ENCODE measurements at places on chromosomes 3 and 15.

DNA sequence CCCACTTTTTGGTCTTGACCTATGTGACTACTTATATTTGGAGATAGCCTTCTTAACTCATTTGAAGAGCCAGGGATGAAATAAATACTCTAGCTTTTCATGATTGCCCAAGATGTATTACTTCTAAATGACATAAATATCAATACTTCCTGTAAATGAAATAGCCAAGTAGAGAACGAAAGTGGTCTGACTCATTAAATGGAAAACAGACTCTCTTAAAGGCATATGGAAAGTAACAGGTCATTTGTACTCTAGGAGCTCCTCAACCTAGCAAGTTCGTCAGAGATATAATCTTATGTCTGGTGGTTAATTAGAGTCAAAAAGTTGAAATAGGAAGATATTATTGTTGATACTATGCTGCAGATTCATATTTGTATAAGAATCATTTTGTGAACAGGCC, 1105.4 kb downstream of the TUSC7 start:
- DNase-seq, result no peak

DNA sequence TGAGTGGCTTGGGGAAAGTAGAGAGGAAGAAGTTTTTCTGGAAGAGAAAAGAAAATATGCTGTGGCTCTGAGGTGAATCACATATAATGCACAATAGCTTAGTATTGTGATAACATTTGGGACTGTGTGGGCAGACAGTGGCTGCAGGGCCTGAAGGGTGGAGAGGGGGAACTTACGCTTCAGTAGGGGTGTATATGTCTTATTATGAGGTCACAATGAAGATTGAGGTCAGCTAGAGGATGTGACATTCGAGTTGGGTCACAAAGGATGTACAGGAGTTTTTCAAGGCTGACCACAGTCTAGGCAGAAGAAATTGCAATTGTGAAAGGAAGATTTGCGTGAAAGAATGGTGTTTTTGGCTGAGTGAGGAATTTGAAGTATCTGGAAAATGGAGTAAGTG, 414.8 kb downstream of the LPP start:
- no peak for DNase-seq

DNA sequence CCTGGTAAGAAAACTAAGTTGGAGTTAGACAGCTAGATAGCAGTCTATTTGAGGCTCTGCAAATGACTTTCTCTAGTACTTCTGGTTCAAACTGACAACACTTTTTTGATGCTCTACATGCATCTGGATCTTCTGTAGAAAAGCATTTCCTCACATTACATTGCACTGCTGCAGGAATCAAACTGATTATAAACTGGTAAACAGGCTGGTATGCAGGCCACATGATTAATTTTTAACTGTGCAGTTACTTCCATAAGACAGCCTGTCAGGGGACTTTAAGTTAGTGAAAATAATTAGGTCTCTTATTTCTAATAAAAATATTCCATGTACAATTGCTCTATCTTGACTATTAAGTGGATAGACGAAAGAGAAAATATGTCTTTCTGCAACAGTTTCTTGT, 550.0 kb upstream of the ALCAM start:
- DNase-seq, result no peak

DNA sequence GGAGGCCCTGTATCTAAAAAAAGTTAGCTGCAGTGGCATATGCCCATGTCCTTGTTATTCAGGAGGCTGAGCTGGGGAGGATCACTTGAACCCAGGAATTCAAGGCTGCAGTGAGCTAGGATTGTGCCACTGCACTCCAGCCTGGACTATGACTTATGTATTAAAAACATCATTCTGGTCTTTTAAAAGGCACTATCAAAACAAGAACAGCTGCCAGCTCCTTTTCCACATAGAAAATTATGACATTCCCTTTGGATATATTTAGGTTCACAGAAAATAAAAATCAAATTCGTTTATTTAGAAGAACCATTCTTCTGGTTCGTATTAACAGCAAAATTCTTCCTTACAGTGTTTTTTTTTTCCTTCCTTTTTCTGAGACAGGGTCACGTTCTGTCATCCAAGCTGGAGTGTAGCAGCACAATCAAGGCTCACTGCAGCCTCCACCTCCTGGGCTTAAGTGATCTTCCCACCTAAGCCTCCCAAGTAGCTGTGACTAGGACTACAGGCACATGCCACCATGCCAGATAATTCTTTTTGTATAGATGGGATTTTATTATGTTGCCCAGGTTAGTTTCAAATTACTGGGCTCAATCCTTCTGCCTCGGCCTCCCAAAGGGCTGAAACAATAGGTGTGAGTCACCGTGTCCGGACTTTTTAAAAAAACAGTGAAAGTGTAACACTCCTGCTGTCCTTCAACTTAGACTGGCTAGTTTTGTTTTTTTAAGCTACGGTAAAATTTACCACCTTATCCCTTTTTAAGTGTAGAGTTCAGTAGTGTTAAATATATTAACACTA, 13.9 kb downstream of the ICE2 start:
- DNase-seq, result peak; percentile 36

DNA sequence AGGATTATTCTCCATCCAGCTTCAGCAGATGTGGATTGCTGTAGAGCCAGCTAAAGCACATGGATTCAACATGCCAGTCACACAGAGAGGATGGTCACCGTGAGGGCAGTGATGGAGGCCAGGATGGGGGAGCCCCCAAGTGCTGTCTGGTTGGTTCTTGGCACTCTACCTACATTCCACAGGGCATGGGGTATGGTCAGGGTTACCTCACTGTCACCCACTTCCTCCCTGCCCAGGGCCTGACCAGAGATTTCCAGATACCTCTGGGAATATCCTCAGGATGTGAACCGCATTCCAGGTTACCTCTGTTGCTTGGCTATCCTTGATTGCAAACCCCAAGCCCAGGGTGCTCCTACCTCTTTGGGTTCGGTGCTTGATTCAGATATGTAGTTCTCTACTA, 147.3 kb upstream of the TRIM42 start:
- DNase-seq, result peak; percentile 38

DNA sequence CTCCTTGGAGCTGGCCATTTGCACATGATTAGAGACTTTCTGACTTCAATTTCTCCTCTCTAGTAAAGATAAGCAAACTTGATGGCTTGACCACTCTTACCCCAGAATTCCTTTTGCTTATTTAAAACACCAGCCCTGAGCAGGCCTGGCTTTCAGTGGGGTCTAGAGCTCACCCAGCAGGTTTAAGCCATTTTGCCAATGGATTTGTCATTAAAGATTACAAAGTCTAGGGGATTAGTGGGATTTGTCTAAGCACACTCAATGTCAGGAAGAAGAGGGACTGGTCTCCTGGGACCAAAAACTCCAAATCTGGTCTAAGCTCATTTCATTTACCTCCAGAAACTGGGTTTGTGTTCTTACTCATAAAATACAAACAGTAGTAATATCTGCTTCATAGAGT, 57.3 kb upstream of the SNTN start:
- DNase-seq, result no peak

DNA sequence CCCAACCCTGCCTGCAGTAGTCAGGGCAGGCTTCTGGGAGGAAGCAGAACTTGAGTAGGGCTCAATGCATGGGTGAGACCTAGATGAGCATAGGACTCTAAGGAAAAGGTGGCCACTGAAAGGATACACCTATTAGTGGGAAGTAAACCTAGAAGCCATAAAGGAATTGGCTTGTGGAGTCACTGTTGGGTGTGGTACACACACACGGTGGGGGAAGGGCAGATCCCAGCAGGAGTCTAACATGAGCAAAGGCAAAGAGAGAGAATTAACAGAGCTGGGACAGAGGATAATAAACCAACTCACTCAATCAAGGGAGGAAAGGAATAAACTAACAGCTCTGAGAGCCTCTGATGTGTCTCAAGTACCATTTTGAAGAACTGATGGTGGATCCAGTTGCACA, 23.1 kb downstream of the DAPK2 start:
- DNase-seq, result no peak

DNA sequence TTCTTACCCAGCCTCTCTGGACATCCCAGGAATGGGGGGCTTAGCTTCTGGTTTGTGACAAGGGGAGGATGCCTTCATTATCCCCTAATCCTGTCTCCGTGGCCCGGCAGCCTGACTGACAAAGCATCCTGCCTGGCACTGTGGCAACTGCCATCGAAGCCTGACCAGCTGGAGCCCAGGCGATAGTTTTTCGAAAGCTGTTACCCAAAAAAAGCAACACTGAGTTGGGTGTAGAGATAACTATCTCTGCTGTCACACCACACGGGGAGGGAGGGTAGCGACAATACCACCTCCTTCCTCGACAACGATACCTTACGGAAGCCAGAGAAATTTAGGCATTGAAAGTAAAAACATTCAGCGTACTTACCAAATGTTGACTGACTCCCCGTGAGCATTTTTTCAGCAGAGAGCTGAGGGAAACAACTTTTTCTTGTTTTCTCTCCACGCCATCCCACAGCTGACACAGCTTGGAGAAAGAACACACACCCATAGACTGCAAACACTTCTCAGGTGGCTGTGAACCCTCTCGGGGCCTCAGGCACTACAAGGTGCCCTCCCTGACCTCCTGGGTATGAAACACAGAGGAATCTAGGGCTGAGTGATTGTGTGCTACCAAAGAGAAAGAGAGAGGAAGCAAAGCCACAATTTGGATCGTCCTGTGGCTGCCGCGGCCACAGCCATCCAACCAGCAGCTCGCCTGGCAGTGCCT, 361.9 kb upstream of the ICE2 start:
- no peak for DNase-seq

DNA sequence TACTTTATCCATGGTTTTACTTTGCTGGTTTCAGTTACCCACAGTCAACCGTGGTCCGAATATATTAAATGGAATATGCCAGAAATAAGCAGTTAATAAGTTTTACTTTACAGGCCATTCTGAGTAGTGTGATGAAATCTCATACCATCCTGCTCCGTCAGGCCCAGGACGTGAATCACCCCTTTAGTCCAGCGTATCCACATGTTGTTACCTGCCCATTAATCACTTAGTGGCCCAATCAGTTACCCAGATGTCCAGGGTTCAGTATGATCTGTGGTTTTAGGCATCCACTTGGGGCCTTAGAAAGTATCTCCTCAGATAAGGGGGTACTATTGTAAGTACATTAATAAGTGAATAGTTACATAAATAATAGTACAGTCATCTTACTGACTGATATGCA, 88.0 kb downstream of the TTBK2 start:
- peak; percentile 33 for DNase-seq

- DNase-seq, result no peak
Measured at GRCh38 chr15:57218826-57219576, 157.3 kb upstream of the CGNL1 start.

- DNase-seq, result no peak
Measured at GRCh38 chr15:70093481-70094319, 4.0 kb downstream of the TLE3 start.

DNA sequence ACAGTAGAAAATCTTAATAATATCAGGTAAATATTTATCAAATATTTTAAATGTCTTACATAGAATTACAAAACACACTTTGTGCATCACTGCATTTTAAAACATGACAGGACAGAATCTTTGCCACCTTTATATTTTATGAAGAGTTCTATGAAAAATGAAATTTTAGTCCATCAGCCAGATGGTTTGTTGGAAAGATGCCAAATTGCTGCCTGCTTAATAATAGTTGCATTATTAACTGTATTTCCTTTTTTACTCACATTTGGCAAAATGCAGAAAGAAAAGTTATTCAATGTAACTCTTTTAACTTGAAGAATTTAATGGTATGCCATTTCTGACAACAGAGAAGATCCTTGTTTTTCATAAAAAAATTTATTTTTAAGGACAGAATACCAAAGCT, 1271.6 kb downstream of the NSUN3 start:
- DNase-seq, result no peak

DNA sequence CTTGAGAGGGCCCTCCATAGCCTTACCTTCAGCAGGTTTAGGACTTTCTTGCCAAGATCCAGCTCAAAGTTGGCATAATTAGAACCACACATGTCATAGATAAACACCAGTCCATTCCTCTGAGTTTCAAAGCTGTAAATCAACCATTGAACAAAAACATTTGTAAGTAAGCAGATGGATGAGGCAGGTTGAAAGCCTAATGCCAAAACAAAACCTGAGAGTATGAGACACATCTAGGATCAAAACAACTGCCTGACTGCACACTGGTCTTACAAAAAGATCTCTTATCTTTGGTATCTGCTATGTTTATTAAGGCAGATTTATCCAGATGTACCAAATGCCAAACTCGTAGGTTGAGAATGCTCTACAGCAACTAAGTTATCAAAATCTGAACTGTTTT, 61.9 kb downstream of the PTPN9 start:
- no peak for DNase-seq

DNA sequence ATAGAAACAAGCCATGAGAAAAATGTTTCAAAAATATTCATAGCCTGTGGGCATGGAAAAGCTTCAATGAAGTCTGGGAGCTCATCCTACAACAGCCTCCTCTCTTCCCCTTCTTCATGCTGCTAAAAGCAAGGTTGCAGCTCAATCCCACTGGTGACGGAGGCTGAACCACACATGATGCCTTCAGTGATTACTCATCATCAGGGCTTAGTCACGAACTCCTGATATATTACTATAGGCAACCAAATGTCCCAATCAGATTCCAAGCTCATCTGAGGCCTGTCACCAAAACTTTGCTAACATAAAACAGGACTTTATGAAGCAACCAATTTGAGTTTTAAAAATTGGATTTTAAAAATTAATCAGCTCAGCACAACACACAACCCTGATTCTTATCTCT, 24.0 kb upstream of the SLC24A5 start:
- DNase-seq, result peak; percentile 26

DNA sequence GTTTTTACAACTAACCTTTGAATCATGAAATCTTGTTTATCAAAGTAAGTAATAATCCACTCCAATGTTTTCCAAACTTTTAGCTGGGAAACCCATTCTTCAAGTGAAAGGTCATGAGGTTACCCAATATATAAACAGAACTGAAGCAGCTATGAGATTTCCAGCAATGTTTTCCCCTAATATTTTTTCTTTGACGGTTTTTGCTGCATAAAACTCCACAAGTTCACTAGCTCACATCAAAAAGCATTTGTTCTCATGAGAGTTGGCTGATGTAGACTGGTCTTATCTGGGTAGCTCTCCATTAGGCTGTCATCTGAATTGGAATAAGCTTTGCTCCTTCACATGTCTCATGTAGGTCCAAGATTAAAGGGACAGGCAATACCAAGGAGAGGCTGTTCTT, 241.2 kb upstream of the LRRC3B start:
- no peak for DNase-seq

DNA sequence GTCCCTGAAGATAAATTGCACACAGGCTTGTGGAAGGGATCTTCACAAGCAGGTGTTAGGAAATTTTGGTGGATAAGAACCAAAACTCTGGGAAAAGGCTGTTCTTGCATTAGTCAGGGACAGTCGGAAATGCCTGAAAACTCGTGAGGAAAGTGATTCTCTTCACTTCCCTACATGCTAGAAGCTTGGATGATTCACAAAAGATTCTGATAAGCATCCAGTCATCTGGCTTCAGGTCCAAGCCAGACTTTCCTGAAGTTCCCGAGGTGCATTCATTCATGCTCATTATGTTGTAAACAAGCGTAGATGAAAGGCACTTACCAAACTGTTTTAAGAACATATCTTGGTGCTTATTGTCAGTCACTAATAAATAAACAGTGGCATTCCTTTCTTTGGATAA, 1028.7 kb downstream of the NTRK3 start:
- DNase-seq, result no peak

GRCh38 chr3:49649576-49649975, 24.6 kb upstream of the APEH start:
- no peak for DNase-seq

GRCh38 chr15:63357061-63357460, 24.6 kb downstream of the CA12 start:
- no peak for DNase-seq

GRCh38 chr3:73480187-73480672, 144.5 kb downstream of the PDZRN3 start:
- no peak for DNase-seq

GRCh38 chr15:56619887-56620286, 113.4 kb downstream of the ZNF280D start:
- DNase-seq, result no peak

Measured in urothelium cell line (cell line).